ENCODE measurements at places on chromosomes 2 and 18. TPM values are rescaled to one million over a fixed set of nuclear protein-coding genes. Genes with fewer than 3 reads are reported as not detected.

The SCTR gene
- 1.7 TPM for total RNA-seq

The EML6 gene
- total RNA-seq: 4.0 TPM

DNA sequence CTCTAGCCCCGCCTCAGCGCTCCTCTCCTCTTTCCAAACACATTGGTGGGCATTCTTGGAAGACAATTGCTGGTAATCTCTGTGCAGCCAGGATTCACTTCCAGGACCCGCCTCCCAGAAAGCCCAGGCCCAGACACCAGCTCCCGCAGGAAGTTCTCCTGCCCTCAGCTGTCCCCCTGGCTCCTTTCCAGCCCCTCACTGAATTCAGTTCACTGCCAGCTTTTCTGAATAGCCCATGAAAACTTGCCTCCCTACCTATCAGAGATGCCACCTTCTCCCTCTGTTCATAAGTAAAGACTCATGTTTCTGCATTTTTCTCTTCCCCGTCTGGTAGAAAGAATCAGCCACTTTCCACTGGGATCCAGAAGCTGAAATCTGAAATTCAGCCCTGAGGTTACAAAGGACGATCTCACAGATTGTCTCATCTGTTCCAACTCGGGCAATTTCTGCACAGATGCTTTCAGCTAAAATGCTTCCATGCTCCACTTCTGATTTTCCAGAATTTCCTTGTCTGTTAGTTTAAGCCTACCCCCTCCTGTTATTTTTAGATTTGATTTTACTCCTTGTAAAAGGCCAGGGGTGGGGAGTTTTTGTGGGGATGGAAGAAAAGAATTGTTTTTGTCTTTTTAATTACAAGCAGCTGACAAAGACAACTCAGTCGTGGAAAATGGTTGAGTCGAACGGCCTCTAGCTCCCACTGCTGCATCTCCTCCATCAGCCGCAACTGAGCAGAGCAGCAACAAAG, 98.1 kb downstream of the SP3 start:
- DNase-seq: no peak
- H3K36me3 ChIP-seq: no peaks in the 10 kb centered on the region
- H3K4me3 ChIP-seq: no peak overlapping the region
- no peaks in the 10 kb centered on the region for H3K27me3 ChIP-seq
- H3K4me1 ChIP-seq: peaks cover 6% of the 10 kb centered on the region

The ZBTB7C gene
- 1.0 TPM for total RNA-seq

DNA sequence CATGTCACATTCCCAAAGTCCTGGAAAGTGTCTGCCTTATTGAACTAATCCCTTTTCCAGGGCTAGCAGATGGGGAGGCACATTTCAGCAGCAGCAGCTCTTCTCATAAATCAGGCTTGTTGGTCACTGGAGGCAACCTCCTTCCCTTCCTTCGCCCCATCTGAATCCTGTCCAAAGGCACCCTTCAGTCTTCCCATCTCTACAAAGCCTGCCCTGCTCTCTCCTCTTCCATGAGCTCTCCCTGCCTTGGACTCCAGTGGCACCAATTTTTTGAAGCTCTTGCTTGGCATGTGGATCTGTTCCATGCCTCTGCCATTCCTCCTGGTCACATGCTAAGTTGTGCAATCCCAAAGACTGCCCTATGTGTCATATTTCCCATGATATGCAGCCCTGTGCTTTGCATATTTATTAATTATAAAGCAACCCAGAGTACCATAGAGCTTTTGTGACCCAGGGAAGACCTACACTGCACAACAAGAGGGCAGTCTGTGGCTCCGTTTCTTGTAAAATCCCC, 70.3 kb downstream of the ANTXR1 start:
- no peaks in the 10 kb centered on the region for H3K4me1 ChIP-seq
- peak; percentile 39 for DNase-seq
- H3K36me3 ChIP-seq: no peaks in the 10 kb centered on the region
- H3K27me3 ChIP-seq: no peaks in the 10 kb centered on the region
- H3K27ac ChIP-seq: peak overlapping the region; percentile 73

The CD28 gene
- not detected for total RNA-seq

DNA sequence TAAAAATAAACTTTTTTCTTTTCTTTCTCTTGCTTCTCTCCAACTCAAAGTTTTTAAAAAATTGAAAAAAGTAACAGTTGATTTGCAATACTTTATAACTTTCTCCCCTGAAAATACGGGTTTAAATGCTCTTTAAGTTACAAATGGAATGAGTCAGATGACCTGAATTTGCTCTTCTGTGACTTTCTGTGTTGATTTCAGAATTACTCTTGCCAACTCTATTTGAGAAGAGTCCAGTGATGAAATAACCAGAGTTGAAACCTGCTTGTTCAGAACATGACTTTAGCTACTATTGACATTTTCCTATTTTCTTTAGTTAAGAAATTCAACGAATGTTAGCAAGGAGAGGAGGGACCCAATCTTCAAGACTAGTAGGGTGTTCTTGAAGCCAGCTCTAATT, 146.1 kb upstream of the ZSWIM2 start:
- H3K27me3 ChIP-seq: no peaks in the 10 kb centered on the region
- H3K4me3 ChIP-seq: no peak overlapping the region
- no peaks in the 10 kb centered on the region for H3K36me3 ChIP-seq
- no peak for DNase-seq

DNA sequence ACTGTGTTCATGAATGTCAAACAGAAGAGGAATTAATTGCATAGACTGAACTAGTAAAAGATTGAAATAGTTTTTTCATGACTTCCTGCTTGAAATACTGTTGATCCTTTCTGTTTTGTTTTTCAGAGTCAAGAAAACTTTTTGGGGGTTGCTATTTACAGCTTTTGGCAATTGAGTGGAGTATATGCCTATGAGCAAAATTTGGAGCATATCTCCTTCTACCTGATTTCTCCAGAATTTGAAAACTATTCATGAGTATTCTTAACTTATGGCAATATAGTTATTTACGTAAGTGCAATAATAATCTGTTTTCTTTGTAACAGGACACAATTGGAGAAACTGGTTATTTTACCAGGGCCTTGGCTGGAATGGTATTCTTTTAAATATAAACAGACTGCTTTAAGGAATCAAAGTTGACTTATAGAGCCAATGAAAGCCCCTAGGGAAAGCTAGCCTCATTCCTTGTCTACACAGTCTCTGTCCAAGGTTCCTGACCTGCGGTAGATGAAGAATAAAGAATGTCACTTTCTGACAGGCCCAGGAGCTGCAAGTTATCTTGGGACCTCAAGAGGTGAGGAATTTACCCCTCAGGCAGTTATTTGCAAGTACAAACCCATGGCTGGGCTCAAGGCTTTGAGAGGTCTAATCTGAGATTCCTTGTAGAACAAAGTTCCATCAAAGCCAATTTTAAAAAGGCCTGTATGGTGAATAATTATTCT, 193.5 kb upstream of the NDUFV2 start:
- no peaks in the 10 kb centered on the region for H3K36me3 ChIP-seq
- no peak for DNase-seq
- H3K27me3 ChIP-seq: no peaks in the 10 kb centered on the region
- no peak overlapping the region for H3K4me3 ChIP-seq
- no peaks in the 10 kb centered on the region for H3K4me1 ChIP-seq

DNA sequence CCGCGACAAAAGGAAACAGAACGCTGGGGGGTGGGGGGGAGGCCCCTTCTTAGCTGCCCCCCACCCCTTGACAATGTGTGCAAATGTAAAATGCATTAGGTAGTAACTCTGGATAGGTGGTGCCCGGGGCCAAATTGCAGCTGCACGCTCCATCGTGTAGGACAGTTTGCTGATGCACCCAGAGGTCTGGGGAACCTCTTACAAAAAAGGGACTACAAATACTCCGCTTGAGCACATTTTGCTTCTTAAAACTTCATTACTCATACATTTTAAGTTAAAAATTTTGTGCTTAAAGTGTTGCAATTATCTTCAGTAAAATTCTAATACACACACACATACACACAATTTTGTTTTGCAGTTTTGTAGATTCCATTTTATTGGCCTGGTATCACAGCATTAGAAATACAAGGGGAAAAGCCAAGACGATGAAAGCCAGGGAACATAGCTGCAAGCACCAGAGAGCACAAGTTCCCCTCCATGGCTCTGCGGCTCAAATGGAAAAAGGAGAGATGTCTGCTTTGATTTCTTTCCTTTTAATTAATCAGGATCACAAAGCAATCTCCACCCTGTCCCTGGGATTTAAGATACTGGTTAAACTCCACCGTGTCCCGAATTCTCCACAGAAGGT, 582.1 kb downstream of the ZEB2 start:
- peak; percentile 18 for DNase-seq
- H3K4me3 ChIP-seq: peak overlapping the region; percentile 43
- peaks cover 23% of the 10 kb centered on the region for H3K4me1 ChIP-seq
- no peaks in the 10 kb centered on the region for H3K36me3 ChIP-seq
- H3K27me3 ChIP-seq: peaks cover 18% of the 10 kb centered on the region
- no peak overlapping the region for H3K27ac ChIP-seq

DNA sequence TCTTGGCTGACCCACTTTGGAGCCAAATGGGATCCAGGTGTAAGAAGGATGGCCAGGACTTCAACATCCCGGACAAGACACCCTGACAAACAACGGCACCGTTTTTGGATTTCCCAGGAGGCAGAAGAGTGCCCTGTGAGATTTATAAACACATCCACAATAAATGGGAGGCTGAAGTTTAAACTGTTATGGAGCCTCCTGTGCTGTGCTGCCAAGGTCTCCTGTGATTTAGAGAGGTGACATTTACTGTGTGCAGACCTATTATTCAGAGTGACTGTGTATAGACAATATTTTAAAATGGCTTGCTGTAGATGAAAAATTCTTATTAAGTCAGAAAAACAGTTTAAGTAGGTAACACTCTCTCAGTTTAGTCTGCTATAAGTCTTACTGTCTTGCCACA, 401.5 kb upstream of the ETAA1 start:
- no peak overlapping the region for H3K27ac ChIP-seq
- no peak overlapping the region for H3K4me3 ChIP-seq
- H3K4me1 ChIP-seq: no peaks in the 10 kb centered on the region
- no peaks in the 10 kb centered on the region for H3K36me3 ChIP-seq
- no peaks in the 10 kb centered on the region for H3K27me3 ChIP-seq

The MDH1B gene
- total RNA-seq: 0.16 TPM

GRCh38 chr2:13916066-13916465, 716.5 kb upstream of the LRATD1 start:
- H3K27me3 ChIP-seq: no peaks in the 10 kb centered on the region
- DNase-seq: no peak
- H3K4me3 ChIP-seq: no peak overlapping the region
- no peaks in the 10 kb centered on the region for H3K36me3 ChIP-seq

The GALNT3 gene
- total RNA-seq: 49.9 TPM

- H3K4me3 ChIP-seq: no peak overlapping the region
- peak overlapping the region; percentile 36 for H3K27ac ChIP-seq
- DNase-seq: peak; percentile 37
These were observed 324.0 kb upstream of the UBE2E3 start for GRCh38 chr2:180656455-180656847.

DNA sequence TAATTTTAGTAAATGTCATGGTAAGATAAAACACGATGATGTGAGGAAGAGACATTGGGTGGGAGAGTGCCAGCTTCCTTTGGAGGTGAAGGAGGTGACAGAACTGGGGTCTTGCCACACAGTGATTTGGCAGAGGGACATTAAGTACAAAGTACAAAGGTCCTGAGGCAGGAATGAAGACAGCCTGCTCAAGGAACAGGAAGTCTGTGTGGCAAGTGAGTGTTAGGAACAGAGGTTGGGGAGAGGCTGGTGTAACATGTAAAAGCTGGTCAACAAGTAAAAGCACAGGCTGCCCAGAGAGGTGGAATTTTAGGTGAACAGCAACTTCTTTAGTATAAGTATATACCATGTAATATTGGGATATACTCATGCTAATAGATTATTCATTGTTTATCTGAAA, 73.1 kb downstream of the INPP5D start:
- no peak overlapping the region for H3K27ac ChIP-seq
- H3K4me1 ChIP-seq: peaks cover 2% of the 10 kb centered on the region
- no peaks in the 10 kb centered on the region for H3K36me3 ChIP-seq
- no peak for DNase-seq

GRCh38 chr2:18910843-18911242, 321.5 kb upstream of the NT5C1B start:
- DNase-seq: no peak
- H3K36me3 ChIP-seq: no peaks in the 10 kb centered on the region
- no peak overlapping the region for H3K4me3 ChIP-seq
- H3K4me1 ChIP-seq: no peaks in the 10 kb centered on the region
- no peaks in the 10 kb centered on the region for H3K27me3 ChIP-seq
- no peak overlapping the region for H3K27ac ChIP-seq

The RGPD4 gene
- total RNA-seq: not detected

DNA sequence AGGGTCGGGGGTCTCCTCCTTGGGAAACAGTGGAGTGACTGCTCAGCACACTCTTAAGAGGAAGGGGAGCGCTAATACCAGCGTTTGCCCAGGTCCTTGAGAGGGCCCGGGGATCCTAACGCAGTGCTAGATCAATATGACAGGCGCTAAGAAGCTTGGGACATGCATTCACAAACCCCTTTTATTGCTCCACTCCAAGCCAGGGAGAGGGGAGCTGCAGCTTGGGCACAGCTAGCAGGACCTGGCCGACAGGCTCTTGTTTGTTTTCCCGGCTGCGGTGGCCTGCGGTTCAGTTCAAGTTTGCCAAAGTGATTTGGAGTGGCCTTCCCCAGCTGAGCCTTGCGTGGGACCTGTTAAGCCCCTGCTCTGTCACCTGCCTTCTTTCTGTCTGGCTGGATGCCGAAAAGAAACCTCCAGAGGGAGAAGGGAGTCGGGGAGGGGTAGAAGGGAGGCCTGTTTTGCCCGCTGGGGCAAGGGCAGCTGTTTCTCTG, 152.1 kb downstream of the GLI2 start:
- no peaks in the 10 kb centered on the region for H3K36me3 ChIP-seq
- no peak for DNase-seq
- peaks cover 1% of the 10 kb centered on the region for H3K4me1 ChIP-seq
- H3K27me3 ChIP-seq: no peaks in the 10 kb centered on the region

GRCh38 chr18:75745147-75745546, 317.6 kb upstream of the SMIM21 start:
- H3K27me3 ChIP-seq: no peaks in the 10 kb centered on the region
- H3K4me3 ChIP-seq: no peak overlapping the region
- peaks cover 5% of the 10 kb centered on the region for H3K4me1 ChIP-seq
- H3K36me3 ChIP-seq: no peaks in the 10 kb centered on the region
- no peak for DNase-seq

The KRTCAP3 gene
- total RNA-seq: 19.3 TPM

DNA sequence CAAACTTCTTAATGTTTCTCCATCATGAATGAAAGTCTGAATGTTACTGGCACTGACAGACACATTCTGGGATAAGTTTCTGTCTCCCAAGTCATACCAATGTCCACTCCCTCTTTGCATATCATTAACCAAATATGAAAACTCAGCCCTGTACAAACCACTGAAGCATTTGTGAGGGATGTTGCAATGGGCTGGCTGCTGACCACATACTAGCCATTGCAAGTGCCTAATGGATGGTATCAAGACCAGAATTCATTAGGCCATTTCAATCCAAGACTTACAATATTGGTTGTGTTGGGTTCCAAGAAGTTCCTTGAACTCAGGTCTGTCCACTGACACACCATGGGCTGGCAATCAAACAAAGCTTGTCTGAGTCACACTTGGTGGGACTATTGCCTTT, 73.8 kb downstream of the CBLN2 start:
- no peaks in the 10 kb centered on the region for H3K4me1 ChIP-seq
- no peak overlapping the region for H3K27ac ChIP-seq
- H3K27me3 ChIP-seq: no peaks in the 10 kb centered on the region
- no peak for DNase-seq

GRCh38 chr2:43328133-43328532, 101.7 kb upstream of the ZFP36L2 start:
- DNase-seq: peak; percentile 51
- peak overlapping the region; percentile 88 for H3K27ac ChIP-seq
- H3K27me3 ChIP-seq: no peaks in the 10 kb centered on the region
- no peaks in the 10 kb centered on the region for H3K36me3 ChIP-seq
- H3K4me3 ChIP-seq: no peak overlapping the region

The ALK gene
- total RNA-seq: 0.27 TPM

Measured in hepatocyte (in vitro differentiated cells).